ENCODE measurements at places on chromosomes 2 and 18.
A peak's percentile ranks its signal among the peaks of the same experiment; 100 is the strongest.

DNA sequence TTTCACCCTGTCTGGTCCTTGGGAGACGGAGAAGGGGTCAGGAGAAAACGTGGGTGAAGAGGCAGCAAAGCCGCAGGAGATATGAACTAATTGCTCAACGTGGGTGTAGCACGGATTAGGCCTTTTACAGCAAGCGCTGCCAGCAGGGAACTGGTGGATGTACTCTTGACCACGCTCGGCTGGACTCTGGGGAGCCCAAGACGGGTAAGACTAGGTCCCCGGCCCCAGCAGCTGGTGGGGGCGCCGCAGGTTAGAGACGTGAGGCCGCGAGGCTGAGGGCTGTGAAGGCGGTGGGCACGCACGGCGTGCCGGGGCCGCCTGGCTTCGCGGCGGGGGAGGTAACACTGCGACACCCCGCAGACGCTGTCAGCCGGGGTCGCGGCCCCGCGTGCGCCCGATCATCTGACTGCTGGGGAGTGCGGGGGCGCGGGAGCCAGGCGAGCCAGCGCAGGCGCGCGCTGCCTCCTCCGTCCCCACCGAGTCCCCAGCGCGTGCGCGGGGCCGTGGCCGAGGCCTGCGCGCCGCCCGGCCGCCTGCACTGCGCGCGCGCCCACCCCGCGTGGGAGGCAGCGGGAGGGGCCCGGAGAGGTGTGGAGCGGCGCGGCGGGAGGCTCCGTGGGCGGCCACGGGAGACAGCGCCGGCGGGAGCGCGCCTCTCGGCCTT, at the start of gene CLIP4:
CLIP4 (plus strand) TSS at position 470 of the 664 bp plus-strand sequence. CDS start 5,974 bp downstream, outside the sequence.
- no peak for DNase-seq

GRCh38 chr18:45839414-45840395, 14.2 kb downstream of the SIGLEC15 start:
- peak; percentile 51 for DNase-seq

- no peak for DNase-seq
These were observed 44.5 kb downstream of the PTGR3 start for GRCh38 chr18:75164479-75164878.

GRCh38 chr2:53715568-53715967, 52.0 kb upstream of the CHAC2 start:
- no peak for DNase-seq

GRCh38 chr2:239657992-239658391, 257.2 kb upstream of the HDAC4 start:
- DNase-seq, result no peak

- no peak for DNase-seq
These were observed 58.4 kb upstream of the GREB1L start for GRCh38 chr18:21183670-21184069.

All from smooth muscle cell of the brain vasculature (primary cell).